ENCODE measurements at places on chromosomes 6 and 20.

DNA sequence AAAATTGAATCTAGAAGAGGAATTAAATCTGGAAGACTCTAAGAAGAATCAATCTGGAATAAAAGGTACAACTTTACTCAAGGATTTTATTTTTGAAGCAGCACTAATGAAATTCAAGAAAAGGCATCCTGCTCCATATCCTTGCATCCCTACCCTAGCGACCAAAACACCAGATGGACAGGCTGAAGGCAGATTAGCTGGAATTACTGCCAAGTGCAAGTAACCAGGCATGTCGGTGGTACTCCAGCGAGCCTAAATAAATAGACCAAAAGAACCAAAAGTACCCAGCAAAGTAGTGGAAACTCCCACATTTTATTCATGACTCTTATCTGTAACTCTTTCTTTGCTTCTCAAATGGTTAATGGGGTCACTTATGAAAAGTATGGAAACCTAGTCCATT is 21.0 kb downstream of the OPRM1 start:
- no peak for DNase-seq

GRCh38 chr6:170283212-170284081 is 7.4 kb downstream of the DLL1 start:
- no peak for DNase-seq

DNA sequence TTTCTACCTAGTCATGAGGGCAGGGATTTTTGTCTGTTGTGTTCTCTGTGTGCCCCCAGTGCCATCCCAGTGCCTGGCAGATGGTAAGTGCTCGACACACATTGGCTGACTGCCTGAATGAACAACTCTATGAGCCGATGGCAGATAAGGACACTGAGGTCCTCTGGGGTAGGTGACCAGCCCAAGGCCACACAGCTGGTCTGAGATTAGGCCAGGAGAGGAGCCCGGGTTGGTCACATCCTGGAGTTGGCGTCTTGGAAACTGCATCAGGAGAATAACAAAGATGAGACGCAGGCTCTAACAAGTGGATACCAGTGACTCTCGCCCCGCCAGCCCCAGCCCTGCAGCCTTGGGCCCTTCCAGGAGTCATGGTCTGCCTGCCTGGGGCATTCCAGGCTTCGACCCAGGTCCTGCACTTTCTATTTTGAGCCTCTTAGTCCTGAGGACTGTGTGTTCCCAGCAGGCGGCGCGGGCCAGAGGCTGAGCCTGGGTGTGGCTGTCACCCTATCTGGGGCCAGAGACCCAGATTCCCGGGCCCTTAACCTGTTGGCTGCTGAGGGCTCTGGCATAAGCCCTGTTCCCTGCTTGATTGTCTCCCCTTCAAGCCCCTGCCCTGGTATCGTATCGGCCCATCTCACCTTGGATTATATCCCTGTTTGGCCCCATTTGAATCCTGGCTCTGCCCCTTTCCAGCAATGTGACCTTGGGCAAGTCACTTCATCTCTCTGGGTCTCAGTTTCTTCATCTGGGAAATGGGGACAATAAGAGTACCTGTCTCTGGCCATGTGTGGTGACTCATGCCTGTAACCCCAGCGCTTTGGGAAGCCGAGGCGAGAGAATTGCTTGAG is 88.3 kb downstream of the CEBPB start:
- no peak for DNase-seq

- DNase-seq = no peak
Measured at GRCh38 chr6:48624631-48625030, 513.6 kb upstream of the PTCHD4 start.

GRCh38 chr6:109073344-109074132 is 21.1 kb downstream of the SESN1 start:
- DNase-seq = peak; percentile 94

GRCh38 chr6:2220154-2220553 is 25.3 kb downstream of the GMDS start:
- DNase-seq = no peak
